ENCODE measurements at places on chromosomes 12 and 14.

DNA sequence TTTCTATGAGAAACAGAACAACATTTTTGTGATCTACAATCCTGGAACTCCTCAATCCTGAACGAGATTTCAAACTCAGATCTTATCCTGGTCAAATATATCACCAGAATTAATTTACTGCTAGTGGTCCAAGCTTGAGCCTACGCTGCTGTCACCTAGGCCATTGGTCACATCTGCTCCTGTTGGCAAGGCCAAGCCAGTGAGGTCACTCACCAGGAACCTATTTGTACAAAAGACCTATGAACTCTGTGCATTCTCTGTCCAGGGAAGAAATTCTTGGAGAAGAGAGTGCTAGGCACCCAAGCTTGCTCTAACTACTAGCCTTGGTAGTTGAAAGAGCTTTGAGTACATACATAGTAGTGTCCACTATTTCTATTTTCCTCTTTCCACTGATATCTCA is 106.1 kb downstream of the SLC15A5 start:
- DNase-seq = no peak

GRCh38 chr12:122031342-122032216 is 9.9 kb downstream of the BCL7A start:
- peak; percentile 53 for DNase-seq

- no peak for DNase-seq
These were observed 51.4 kb upstream of the BAZ1A start for GRCh38 chr14:34926552-34926951.

GRCh38 chr14:30138567-30138966 is 210.9 kb upstream of the PRKD1 start:
- DNase-seq = no peak

DNA sequence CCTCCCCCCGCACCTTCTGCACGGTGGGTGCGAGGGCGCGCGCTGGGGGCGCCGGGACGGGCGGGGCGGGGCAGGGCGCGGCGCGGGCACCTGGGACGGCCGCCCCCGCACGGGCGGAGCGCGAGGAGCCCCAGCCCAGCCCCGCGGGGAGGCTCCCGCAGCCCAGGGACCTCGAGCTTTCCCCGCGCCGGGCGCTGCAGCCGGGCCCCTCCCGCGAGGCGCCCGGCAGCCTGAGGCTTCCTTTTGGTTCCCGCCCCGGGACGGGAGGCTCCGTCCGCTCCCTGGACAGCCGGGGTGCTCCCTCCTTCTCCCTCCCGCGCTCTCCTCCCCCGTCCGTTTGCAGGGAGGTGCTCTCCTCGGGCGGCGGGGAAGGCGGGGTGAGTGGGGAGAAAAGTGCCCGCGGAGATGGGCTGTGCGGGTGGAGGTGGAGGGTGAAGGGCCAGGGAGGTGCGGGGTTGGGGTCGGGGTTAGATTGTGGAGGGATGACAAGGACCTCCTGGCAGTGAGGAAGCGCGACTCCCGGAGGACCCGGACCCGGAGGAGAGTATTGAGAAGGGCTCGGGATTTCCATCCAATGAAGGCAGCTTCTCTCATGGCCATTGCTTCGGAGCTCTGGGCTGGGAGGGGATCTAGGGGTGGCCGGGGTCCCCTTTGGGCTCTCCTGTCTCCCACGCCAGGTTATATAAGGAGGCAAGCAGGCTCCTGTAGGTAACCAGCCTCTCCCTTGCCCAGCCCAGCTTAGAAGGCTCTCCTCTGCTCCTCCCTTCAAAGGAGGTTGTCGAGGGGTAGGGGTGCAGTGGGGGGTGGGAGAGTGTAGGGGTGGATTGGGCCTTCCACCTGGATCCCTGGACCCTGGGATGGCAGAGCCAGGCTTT is 645 bp downstream of the JDP2 start:
- DNase-seq = peak; percentile 36

Measured in MCF 10A (cell line).